ENCODE measurements at places on chromosomes 13 and 19.

- DNase-seq = no peak
Measured at GRCh38 chr13:46324976-46325375, 62.1 kb downstream of the RUBCNL start.

DNA sequence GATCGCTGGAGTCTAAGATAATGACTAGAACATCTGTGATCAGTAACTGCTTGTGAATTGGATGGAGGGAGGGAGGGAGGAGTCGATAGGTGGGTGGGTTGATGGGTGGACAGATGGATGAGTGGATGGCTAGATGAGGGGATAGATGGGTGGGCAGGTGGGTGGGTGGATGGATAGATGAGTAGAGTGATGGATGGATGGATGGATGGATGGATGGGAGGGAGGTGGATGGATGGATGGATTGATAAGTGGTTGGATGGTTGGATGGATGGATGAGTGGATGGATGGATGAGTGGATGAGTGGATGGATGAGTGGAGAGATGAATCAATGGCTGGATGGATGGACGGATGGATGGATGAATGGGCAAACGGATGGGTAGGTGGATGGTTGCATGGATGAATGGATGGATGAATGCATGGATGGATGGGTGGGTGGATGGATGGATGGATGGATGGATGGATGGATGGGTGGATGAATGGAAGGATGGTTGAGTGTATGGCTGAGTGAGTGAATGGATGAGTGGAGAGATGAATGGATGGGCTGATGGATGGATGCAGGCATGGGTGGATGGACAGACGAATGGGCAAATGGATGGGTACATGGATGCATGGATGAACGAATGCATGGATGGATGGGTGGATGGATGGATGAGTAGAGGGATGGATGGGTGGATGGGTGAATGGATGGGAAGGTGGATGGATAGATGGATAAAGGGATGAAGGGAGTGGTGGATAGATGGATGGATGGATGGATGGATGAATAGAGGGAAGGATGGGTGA lies 44.0 kb upstream of the NFIC start:
- DNase-seq = no peak

GRCh38 chr19:4719499-4719866 lies 4.2 kb downstream of the DPP9 start:
- DNase-seq = no peak

GRCh38 chr19:347946-348861 lies 3.6 kb upstream of the MIER2 start:
- no peak for DNase-seq

DNA sequence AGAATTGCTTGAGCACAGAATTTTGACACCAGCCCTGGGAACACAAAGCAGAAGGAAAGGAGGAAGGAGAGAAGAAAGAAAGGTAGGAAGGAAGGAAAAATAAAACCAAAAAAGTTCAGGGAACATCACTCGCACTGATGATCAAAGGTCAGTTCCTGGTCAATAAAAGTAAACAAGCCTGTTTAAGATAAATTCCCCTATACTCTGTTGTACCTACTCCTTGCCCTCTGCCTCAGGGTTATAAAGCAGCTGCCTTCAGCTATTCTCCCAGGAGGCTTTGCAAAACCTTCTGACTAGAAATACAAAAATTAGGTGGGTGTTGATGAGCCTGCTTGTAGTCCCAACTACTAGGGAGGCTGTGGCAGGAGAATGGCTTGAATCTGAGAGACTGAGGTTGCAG lies 14.9 kb upstream of the ZNF91 start:
- DNase-seq = no peak

All from stimulated activated CD8-positive, alpha-beta memory T cell treated with anti-CD3 and anti-CD28 coated beads, Interleukin-15, amount 100 ng/mL, for 48 hours (primary cell).